ENCODE measurements at places on chromosomes 6 and 20.

GRCh38 chr6:74638412-74638811 is 567.4 kb downstream of the COL12A1 start:
- DNase-seq, result no peak

GRCh38 chr6:169931261-169931660 is 179.8 kb downstream of the ERMARD start:
- no peak for DNase-seq

DNA sequence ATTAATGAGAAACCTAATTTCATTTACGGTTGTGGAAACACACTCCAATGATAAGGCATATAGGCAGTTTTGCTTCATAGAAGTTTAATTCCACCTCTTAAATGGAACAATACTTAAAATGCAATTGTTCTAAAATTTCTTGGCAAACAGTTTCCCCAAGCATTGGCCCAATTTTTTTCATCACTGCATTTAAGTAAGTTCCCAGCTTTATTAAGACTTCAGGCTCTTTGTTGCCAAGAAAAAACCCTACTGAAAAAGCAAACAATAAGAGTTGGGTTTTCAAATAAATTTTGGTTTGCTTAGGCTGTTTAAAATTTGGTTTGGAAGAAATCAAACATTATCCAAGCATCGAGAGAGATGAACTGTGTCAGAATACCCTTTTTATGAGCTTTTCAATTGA is 690.9 kb upstream of the NRSN1 start:
- no peak for DNase-seq

DNA sequence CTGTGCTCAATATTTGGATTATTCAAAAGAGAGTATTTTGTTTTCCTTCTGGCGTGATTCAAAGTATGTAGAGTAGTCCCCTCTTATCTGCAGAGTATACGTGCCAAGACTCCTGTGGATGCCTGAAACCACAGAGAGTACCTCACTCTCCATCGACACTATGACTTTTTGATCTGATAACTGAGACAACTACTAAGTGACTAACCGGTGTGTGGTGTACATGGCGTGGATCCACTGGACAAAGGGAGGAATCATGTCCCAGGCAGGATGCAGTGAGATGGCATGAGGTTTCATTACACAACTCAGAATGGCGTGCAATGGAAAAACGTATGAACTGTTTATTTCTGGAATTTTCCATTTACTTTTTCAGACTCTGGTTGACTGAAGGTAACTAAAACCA is 112.2 kb upstream of the PDE7B start:
- peak; percentile 59 for DNase-seq

- DNase-seq, result peak; percentile 57
These were observed 64.7 kb downstream of the TRAM2 start for GRCh38 chr6:52512199-52512598.

DNA sequence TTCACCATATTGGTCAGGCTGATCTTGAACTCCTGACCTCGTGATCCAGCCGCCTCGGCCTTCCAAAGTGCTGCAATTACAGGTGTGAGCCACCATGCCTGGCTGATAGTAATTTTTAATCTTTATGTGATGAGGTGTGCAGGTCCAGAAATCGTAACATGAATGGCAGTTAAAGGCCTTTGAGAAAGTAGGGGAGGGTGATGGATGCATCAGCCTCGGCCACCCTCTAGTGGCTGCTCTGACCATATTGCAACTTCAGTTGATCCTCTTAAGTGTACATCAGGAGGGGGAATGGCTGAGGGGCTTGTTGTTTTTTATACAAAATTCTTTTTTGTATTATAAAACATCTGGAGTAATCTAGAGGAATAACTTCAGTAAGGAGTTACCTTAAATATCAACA is 193.0 kb downstream of the ZFAND3 start:
- DNase-seq, result peak; percentile 67

DNA sequence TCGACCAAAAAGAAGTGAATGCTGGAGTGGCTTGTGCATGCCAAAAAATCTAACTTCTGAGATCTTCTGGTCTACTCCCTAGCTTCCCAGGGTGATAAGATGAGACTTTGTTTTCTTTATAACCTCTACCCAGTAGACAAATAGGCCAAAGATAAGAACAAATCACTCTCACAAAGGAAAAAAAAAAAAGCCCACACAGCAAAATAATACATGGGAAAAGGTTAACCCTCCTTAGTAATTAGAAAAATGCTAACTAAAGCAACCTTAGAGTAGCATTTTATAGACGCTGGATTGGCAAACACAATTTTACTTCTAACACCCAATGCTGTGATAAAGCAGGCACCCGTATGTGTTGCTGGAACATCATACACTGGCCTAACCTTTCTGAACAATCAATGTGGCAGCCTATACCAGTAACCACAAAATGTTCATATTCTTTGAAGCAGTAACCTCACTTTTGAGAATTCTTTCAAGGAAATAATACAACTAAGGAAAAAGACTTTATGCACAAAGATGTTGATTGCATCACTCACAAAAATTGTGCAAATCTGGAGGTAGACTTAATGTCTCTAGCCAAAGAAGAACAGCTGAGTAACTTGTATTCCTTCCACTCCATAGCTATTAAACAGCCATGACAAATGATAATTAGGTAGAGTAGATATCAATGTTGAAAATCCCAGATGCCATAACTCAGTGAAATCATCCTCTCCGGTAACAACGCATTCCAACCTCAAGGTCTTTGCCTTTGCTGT is 116.3 kb upstream of the QKI start:
- no peak for DNase-seq

GRCh38 chr6:92459606-92460005 is 959.8 kb downstream of the EPHA7 start:
- DNase-seq, result no peak

DNA sequence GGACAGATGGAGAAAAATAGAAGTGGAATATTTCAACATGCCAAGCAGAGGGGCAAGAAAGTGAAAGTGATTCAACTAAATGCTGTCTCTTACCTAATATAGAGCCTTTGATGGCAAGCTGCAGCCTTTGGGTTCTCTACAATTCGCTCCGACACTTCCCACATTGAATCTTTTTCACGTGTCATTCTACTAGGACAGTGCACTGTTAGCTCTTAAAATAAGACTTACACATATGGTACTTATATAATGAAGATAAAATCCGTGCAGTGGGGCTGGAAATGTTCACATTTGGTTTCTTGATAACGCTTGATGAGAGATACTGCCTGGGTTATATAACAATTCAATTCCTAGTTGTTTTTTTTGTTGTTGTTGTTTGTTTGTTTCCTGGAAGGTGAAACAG is 502.4 kb downstream of the LMBRD1 start:
- DNase-seq, result no peak

GRCh38 chr20:31717478-31718201 is 5.0 kb downstream of the BCL2L1 start:
- no peak for DNase-seq

GRCh38 chr20:37542281-37542680 is 14.6 kb upstream of the BLCAP start:
- peak; percentile 99 for DNase-seq

GRCh38 chr6:90835596-90836212 is 248.8 kb upstream of the MAP3K7 start:
- no peak for DNase-seq

GRCh38 chr6:132763269-132763668 is 5.6 kb upstream of the VNN2 start:
- no peak for DNase-seq

- DNase-seq, result no peak
These were observed 518.9 kb upstream of the JARID2 start for GRCh38 chr6:14726816-14727493.

GRCh38 chr6:14075095-14075503 is 42.5 kb upstream of the CD83 start:
- peak; percentile 37 for DNase-seq

DNA sequence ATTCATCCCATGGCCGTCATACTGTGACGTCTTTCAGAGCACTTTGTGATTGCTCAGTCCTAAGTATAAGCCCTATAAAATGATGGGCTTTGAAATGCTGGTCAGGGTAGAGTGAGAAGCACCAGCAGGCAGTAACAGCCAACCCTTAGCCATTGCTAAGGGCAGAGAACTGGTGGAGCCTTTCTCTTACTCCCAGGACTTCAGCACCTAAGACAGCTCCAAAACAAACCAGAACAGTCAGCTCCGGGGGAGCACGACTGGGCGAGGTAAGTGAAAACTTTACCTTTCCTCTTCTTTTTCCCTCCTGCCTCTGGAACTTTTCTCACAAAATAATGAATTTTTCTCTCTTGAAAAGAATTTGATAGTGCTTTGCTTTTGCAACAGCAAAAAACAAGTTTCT is at the start of gene VIP:
Gene VIP (plus strand): TSS at position 104 of the 400 bp plus-strand sequence. CDS start 1,381 bp downstream, outside the sequence.
- peak; percentile 48 for DNase-seq

- no peak for DNase-seq
These were observed 199.1 kb upstream of the BTBD3 start for GRCh38 chr20:11718474-11719094.

- no peak for DNase-seq
These were observed 27.0 kb downstream of the IPCEF1 start for GRCh38 chr6:154329350-154330170.

- no peak for DNase-seq
These were observed 168.3 kb upstream of the SPACA1 start for GRCh38 chr6:87879132-87879861.

DNA sequence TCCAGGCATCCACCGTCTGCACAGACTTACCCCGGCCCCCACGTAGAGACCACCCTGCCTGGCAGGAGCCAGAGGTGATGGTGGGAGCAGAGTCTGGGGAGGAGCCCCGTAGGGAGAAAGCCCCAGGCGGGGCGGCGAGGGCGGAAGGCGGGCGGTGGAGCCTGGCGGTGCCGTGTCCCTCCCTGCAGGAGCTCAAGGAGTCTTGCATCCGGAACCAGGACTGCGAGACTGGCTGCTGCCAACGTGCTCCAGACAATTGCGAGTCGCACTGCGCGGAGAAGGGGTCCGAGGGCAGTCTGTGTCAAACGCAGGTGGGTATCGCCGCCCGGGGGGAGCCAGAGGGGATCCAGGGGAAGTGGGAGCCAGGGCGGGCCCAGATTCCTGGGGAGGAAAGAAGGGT is 6.0 kb downstream of the CLPSL1 start:
- no peak for DNase-seq

DNA sequence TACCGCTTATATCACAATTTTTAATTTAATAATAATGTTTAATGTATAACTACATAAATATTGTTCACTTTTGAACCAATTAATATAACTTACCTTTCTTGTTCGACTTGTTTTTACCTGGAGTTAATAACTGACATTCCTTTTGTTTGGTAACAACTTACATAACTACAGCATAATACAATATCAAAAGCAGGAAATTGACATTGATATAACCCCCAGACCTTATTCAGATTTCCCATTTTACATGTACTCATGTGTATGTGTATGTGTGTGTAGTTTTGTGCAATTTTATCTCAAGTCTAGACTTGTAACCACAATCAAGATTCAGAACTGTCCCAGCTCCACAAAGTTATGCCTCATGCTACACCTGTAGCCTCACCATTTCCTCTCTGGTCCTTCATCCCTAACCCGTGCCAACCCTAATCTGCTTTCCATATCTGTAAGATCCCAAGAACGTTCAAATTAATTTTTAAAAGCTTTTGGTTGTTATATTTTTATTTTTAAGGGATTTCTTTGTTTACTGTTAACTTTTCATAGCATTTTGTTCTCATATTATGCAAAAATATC is 190.6 kb downstream of the MANEA start:
- DNase-seq, result no peak

GRCh38 chr20:56630506-56631317 is 1.6 kb downstream of the TFAP2C start:
- peak; percentile 78 for DNase-seq

- DNase-seq, result no peak
These were observed 399.4 kb downstream of the CD83 start for GRCh38 chr6:14516956-14517355.

DNA sequence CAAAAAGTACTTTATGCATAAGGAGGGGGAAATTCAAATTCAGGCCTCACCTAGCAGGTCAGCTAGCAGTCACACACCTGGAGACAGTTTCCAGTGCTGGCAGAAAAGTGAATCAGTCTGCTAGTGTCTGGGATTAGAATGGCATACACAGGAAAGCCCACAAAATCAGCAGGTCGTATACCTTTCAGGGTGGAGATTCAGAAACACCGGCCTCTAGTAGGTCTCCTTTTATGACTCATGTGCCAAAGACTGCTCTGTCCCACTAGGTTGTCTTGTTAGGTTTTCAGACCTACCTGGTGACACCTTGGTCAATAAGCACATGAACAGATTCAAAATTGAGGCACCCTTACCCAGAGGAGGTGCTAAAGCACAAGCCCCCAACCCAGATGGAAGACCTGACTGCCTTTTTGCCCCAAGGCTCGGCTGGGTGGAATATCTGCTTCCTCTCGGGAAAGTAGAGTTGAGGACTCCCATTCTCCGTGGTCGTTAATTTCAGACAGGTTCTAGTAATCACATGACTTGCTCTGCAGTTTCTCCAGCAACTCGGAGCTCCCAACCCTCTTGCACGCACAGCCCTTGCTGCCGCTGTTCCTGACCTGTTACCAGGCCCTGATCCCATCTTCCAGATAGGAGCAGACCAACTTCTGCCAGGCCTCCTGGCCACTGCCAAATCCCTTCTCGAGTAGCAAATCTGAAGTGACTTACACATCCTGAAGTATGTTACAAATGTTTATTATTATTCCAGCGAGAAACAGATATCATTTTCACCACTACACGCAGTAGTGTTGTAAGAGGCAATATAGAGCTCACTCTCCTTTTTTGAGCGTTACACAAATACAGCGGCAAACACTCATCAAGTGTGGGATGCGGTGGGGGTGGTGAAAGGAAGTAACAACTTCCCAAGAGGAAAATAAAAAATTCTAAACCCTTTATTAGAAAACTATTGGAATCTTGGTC is 46.6 kb downstream of the AGPAT4 start:
- DNase-seq, result no peak

DNA sequence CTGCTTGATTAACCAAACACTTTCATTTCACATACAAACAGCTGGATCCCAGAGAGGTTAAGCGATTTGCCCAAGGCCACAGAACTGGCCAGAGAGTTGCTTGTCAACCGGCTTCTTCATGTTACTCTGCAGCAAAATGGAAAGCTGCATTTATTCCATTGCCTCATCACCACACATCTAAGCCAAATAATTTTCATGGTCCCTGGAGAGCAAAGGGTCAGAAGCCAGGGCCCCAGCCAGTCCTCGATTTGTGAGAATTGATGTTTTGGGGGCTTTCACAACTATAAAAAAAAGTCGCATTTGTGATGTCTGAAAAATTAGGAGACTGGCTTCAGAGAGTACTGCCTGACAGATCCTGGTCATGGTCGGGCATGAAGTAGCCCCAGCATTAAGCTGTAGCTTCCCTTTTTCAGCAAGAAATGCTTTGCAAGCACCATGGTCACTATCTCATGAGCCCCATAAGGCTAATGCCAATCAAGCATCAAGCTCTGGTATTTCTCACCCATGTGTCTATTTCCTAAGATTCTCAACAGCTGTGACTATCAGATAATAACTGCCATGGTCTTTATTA is 95.8 kb downstream of the BANF2 start:
- DNase-seq, result no peak

GRCh38 chr20:36886859-36887751 is 11.2 kb downstream of the TLDC2 start:
- peak; percentile 94 for DNase-seq

GRCh38 chr6:106162921-106163320 is 76.8 kb downstream of the PRDM1 start:
- no peak for DNase-seq

DNA sequence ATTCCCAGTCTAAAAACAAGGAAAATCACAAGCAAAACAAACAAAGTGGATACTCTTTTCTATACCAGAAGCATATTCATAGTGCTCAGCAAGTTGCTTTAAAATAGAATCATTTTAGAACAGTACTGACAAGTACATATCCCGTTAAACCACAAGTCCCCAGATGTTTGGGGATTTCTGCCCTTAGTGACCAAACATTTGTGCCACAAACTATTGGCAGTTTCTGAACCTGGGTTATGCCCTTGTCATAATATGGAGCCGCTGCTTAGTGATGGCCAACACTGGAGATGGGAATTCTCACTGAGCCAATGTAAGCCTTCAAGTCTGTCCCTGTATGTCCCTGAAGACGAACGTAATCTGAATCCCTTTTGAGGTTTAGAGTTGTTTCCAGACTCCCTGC is 436.7 kb upstream of the JAG1 start:
- DNase-seq, result no peak
